ENCODE measurements at places on chromosomes 13 and 19. TPM values are rescaled to one million over a fixed set of nuclear protein-coding genes. Genes with fewer than 3 reads are reported as not detected.

DNA sequence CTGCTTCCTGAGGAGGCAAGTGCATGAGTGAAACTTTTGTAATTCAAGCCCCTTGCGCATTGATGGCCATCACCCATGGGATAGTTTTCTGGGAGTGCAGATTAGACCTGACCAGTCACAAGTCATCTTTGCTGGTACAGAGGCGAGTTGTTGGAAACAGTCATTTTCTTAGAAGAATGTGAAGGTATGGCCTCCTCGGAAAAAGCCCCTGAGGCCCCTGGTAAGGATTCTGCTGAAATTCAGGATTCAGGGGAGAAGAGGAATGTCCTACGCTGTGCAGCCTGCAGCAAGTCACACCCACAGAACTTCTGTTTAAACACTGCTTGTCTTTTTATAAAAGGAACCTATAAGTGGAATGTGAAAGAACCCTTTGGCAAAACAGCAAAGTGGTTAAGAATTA lies 11.0 kb upstream of the SPART start:
- peaks cover 15% of the 10 kb centered on the region for H3K4me1 ChIP-seq
- H3K4me3 ChIP-seq: no peak overlapping the region
- H3K27ac ChIP-seq: no peak overlapping the region
- H3K27me3 ChIP-seq: no peaks in the 10 kb centered on the region

- no peaks in the 10 kb centered on the region for H3K36me3 ChIP-seq
- peaks cover 8% of the 10 kb centered on the region for H3K4me1 ChIP-seq
- no peak for DNase-seq
- H3K4me3 ChIP-seq: no peak overlapping the region
- H3K27me3 ChIP-seq: no peaks in the 10 kb centered on the region
Measured at GRCh38 chr19:1851654-1852580, 3.6 kb upstream of the REXO1 start.

DNA sequence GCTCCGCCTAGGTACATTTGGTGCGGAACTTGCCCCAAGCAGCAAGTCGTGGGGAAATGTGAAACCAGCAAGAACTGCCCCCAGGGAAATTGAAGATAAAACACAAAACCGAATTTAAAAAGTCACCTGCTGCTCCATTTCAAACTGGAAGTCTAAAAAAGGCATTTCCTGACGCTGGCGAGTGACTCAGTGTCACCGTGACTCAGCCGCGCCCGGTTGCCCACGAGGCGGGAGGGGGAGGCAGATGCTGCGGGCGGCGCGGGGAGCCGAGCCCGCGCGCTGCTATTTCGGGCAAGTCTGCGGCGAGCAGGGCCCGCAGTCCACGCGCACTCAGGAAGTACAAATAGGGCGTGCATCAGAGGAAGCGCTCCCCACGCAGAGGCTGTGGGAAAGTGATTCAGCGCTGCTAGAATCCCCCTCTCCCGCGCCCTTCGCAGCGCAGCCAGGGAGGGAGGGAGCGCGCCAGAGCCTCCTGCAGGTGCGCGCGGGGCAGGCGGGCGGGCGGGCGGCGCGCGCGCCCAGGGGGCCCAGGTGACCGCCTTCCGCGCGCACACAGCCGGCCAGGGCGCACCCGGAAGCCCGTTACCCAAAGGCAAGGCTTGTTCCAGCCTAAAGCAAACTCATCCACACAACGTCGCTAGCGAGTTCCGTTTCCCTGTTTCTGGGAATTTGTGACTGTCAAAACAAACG lies 168.8 kb downstream of the COL4A1 start:
- H3K27ac ChIP-seq: no peak overlapping the region
- H3K4me1 ChIP-seq: no peaks in the 10 kb centered on the region
- H3K4me3 ChIP-seq: peak overlapping the region; percentile 39
- H3K36me3 ChIP-seq: no peaks in the 10 kb centered on the region
- DNase-seq: peak; percentile 59
- H3K27me3 ChIP-seq: no peaks in the 10 kb centered on the region

Gene TMIGD2
- total RNA-seq: 0.36 TPM

DNA sequence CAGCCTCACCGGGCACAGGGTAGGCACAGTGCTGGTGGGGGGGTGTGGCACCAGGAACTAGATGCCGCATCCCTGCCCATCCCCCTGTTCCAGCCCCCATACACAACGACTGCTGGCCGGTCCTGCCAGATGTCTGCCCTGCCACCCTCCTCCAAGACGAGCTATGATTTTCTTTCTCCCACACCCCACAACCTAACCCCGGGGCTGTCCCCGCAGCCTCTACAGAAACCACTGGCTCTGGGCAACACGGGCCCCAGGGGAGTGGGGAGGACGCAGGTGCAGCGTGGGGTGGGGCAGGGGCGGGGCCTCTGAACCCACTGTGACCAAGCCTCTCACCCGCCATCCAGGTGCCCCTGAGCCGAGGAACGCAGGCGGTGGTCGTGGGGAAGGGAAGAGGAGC lies 15.5 kb downstream of the PGLS start:
- no peaks in the 10 kb centered on the region for H3K4me1 ChIP-seq
- no peak for DNase-seq
- no peaks in the 10 kb centered on the region for H3K36me3 ChIP-seq

GRCh38 chr13:44061876-44062275 lies 182.2 kb downstream of the LACC1 start:
- H3K27me3 ChIP-seq: no peaks in the 10 kb centered on the region
- H3K4me1 ChIP-seq: no peaks in the 10 kb centered on the region
- no peak overlapping the region for H3K4me3 ChIP-seq

DNA sequence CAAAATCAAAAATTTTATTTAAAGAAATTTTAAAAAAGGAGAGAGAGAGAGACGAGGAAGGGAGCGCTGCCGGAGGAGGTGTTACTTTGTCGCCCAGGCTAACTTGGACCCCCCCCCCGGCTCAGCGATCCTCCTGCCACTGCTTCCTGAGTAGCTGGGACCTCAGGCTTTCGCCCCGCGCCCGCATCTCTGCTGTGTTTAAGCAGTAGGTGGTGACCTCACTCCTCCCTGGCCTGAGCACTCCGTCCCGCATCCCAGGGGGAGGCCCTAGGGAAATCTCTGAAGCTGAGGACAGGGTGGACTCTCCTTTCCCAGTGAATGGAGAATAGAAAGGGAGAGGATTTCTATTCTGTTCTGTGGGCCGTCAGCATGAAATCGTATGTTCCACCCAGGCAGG lies 485 bp upstream of the ZNF845 start:
- H3K27me3 ChIP-seq: no peaks in the 10 kb centered on the region
- H3K4me1 ChIP-seq: peaks cover 3% of the 10 kb centered on the region
- H3K4me3 ChIP-seq: peak overlapping the region; percentile 78

Gene SHISA7
- not detected for total RNA-seq

- no peak for DNase-seq
- H3K4me1 ChIP-seq: no peaks in the 10 kb centered on the region
- H3K4me3 ChIP-seq: no peak overlapping the region
- no peaks in the 10 kb centered on the region for H3K27me3 ChIP-seq
- H3K36me3 ChIP-seq: no peaks in the 10 kb centered on the region
Measured at GRCh38 chr13:25733001-25733491, 318.8 kb downstream of the SHISA2 start.

DNA sequence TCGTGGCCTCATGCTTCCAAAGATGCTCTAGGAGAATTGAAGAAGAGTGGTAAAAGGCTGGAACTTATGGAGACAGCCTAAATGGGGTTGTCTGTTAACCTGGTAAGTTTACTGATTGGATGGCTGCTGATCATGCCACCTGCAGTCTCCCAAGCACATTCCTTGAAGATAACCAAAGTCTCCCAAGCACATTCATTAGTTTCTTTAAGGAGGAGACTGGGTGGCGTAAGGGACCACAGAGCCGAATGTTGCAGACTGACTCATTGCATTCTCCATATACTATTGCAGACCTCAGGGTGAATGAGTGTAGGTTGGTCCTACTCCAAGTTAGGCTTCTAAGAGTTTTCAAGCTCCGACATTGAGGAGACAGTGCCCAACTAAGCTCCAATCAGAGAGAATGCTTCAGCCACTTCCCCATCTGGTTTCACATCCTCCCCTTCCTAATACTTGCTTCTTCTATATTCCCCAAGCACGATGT lies at the start of gene IGFL3:
Gene IGFL3 (minus strand): TSS at position 51 of the 478 bp plus-strand sequence. CDS start 39 bp downstream, at position 12.
- no peak within 1 kb of the TSS for H3K4me3 ChIP-seq
- no peak for DNase-seq
- no peak within 1 kb of the TSS for H3K27ac ChIP-seq
- no peaks in the 10 kb centered on the region for H3K36me3 ChIP-seq

DNA sequence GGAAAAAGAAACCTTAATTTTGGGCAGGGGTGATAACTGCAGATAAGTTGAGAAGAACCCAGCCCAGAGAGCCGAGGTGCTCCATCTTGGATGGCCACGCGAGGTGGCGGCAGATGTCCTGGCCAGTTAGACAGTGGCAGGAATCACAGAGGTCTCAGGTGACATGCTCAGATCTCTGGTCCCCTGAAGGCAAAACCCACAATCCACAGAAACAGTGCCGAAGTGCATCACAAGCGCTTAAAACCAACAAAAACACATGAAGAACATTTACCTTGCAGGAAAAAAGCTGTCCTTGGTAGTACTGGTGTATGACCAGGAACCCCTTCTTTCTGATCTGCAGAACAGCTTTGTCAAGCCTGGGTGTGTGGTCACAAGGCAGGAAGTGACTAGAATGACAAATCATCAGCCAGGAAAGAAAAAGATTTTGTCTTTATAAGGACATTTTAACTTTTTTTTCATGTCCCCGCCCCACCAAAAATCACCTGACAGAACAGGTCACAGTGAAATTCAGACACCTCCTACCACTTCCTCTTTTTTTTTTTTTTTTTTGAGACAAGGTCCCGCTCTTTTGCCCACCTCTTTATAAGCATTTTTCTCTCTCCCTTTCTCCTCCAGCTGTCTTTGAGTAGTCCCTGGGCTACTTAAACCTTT lies at the start of gene LCP1:
Gene LCP1 (minus strand): TSS at position 338 of the 651 bp plus-strand sequence. CDS start 22,515 bp downstream, outside the sequence.
- DNase-seq: no peak
- H3K27ac ChIP-seq: no peak within 1 kb of the TSS
- H3K27me3 ChIP-seq: no peaks in the 10 kb centered on the region
- no peaks in the 10 kb centered on the region for H3K36me3 ChIP-seq
- H3K4me1 ChIP-seq: no peaks in the 10 kb centered on the region

DNA sequence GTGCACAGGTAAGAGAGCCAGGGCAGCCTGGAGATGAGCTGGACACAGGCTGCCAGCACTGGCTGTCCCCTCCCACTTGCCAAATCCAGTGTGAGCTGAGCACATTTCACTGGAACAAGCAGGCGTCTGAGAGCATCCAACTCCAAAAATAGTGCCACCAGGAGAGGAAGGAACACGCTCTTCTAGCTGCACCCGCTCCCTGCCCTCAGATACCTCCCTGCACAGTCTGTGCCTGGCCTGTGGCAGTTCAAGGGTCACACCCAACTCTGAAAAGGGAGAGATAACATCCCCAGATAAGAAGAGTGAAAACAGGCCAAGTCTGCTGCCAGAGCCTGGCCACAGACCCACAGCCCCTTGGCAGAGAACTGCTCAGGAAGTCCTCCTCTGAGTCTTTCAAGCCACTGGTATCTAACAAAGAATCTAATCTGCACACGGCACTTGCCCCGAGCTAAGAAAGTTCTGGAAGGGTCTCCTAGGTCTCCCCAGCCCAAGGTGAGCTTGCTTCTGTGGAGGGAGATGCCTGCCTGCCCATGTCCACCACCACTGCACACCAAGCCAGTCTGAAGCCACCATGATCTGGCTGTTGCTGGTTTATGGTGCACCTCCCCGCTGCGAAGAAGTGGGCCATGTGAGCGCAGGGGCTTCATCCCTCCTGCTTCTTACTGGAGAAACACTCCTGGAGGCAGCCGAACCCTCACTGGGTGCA lies 14.7 kb downstream of the ELL start:
- peak overlapping the region; percentile 47 for H3K27ac ChIP-seq
- H3K27me3 ChIP-seq: no peaks in the 10 kb centered on the region
- no peaks in the 10 kb centered on the region for H3K36me3 ChIP-seq
- peaks cover 48% of the 10 kb centered on the region for H3K4me1 ChIP-seq
- DNase-seq: no peak

Gene HCN2
- total RNA-seq: not detected

DNA sequence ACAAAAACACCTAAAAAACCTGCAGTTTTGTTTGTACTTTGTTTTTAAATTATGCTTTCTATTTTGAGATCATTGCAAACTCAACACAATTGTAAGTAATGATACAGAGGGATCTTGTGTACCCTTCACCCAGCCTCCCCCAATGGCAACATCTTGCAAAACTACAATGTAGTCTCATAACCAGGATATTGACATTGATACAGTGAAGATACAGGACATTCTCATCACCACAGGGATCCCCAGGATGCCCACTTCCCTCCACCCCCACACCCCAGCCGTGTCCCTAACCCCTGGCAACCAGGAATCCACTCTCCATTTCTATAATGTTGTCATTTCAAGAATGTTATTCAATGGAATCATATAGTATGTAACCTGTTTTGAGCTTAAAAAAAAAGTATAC lies 10.3 kb upstream of the C5AR2 start:
- no peak for DNase-seq
- H3K36me3 ChIP-seq: no peaks in the 10 kb centered on the region
- no peaks in the 10 kb centered on the region for H3K4me1 ChIP-seq
- H3K4me3 ChIP-seq: no peak overlapping the region

GRCh38 chr19:30227012-30227621 lies 145.1 kb upstream of the ZNF536 start:
- no peaks in the 10 kb centered on the region for H3K36me3 ChIP-seq
- H3K4me3 ChIP-seq: peak overlapping the region; percentile 21
- H3K27ac ChIP-seq: no peak overlapping the region
- DNase-seq: no peak

GRCh38 chr19:56877069-56877715 lies 36.7 kb upstream of the PEG3 start:
- no peaks in the 10 kb centered on the region for H3K36me3 ChIP-seq
- no peak overlapping the region for H3K4me3 ChIP-seq
- no peak for DNase-seq

GRCh38 chr13:67645874-67646467 lies 415.8 kb upstream of the PCDH9 start:
- no peak overlapping the region for H3K27ac ChIP-seq
- H3K27me3 ChIP-seq: no peaks in the 10 kb centered on the region

Gene KIR2DL3
- total RNA-seq: not detected

DNA sequence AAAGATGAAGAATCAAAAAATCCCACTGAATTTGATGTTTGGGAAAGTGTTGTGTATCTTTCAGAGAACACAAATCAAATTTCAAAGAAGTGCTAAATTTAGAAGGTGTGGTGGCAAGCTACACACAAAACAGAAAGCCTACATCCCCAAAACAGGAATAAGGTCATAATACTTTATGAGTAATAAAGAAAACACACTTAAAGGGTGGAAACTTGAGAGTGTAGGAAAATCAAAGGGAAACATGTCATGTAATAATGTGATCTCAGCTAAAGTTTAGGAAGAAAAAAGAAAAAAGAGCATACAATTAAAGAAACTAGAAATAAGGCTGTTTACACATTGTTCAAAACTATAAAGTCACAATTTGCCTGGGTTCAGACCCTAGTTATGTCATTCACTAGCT lies 668.7 kb downstream of the PCDH17 start:
- H3K27ac ChIP-seq: no peak overlapping the region
- DNase-seq: no peak
- no peaks in the 10 kb centered on the region for H3K4me1 ChIP-seq
- H3K27me3 ChIP-seq: no peaks in the 10 kb centered on the region
- no peak overlapping the region for H3K4me3 ChIP-seq

GRCh38 chr13:99058527-99059495 lies 80.9 kb upstream of the DOCK9 start:
- H3K27ac ChIP-seq: no peak overlapping the region
- peaks cover 7% of the 10 kb centered on the region for H3K4me1 ChIP-seq
- no peak for DNase-seq
- H3K36me3 ChIP-seq: no peaks in the 10 kb centered on the region

Gene SPINT2
- 139 TPM for total RNA-seq

Data from ovary (tissue), 10 donors.